ENCODE measurements at places on chromosomes 1 and 21.
A peak's percentile ranks its signal among the peaks of the same experiment; 100 is the strongest.

- no peak for DNase-seq
Observed at GRCh38 chr21:23455676-23456075, 2151.6 kb downstream of the MRPL39 start.

- no peak for DNase-seq
Observed at GRCh38 chr1:154527192-154527591, 25.0 kb upstream of the SHE start.

DNA sequence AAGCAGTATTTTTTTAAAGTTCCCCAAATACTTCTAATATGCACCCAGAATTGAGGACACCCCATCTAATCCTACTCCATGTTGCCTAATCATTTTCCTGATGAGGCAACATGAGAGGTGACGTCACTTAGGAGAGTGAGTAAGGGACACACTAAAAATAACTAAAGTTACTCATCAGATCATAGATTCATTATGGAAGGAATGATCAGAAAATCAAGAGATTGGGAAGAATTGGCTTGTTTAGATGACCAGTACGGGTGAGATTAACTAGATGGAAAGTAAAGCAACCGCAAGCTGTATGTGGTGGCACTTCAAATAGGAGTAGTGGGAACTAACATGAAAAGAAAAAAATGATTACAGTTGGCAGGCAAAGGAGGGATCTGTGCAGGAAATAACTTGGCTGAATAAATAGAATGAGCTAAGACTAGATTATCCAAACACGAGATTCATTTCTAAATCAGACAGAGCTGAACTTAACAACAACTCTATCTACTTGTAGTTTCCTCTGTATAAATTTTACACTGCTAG, 61.4 kb upstream of the CXADR start:
- no peak for DNase-seq

- no peak for DNase-seq
Observed at GRCh38 chr1:56551691-56552090, 27.7 kb downstream of the PLPP3 start.

GRCh38 chr1:26696119-26696653, 371 bp downstream of the ARID1A start:
- peak; percentile 43 for DNase-seq

DNA sequence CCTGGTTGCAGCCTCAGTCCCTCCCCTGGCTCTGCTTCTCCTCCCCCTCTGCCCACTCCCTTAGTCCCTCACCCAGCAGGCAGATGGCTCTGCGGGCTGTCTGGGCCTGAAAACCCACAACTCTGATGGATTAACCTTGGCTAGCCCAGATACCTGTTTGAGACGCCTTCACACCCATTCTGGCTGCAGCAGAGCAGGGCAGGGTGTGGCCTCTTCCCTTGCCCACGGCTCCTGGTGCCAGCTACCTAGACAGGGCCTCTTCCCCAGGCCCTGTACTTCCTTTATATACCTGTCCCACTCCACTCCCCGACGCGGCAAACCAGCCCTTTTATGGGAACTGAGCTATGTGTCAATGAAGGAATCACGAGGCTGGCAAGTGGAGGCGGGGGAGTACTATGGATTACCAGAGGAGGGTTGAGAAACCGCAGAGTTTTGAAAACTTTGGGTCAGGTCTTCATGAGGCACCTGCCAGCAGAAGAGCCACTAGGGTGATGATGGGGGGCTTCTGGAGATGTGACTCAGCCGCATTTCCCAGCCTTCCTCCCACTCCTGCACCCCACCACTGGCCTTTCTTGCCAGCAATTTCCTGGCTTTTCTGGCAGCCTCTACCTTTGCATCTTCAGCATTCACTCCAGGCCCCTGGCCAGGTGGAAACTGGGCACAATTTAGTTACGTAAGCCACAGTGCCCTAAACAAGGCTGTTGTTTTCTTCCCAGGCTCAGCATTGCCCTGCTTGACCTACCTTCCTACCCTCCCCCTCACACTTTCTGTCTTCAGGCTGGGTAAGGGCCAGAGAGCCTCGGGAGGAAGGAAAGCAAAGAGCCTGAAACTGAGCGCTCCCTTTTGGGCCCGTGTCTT, at the start of gene CHI3L1:
Gene CHI3L1 (minus strand): TSS at position 259 of the 858 bp plus-strand sequence. CDS start 81 bp downstream, at position 178.
- DNase-seq = peak; percentile 60

GRCh38 chr1:87812871-87813577, 484.3 kb downstream of the LMO4 start:
- DNase-seq = no peak

- no peak for DNase-seq
Observed at GRCh38 chr1:171590022-171590421, 32.0 kb upstream of the MYOCOS start.

GRCh38 chr1:154557939-154558719, at the start of gene UBE2Q1:
Gene UBE2Q1, minus strand, starts transcription at chr1:154558662. Its CDS starts 109 bp downstream, at chr1:154558553.
- peak; percentile 55 for DNase-seq

GRCh38 chr1:244052728-244053312, 1.7 kb downstream of the ZBTB18 start:
- DNase-seq = no peak

GRCh38 chr1:77333501-77333900, 51.7 kb downstream of the AK5 start:
- DNase-seq = no peak

GRCh38 chr1:39129514-39129913, 75.0 kb upstream of the MACF1 start:
- no peak for DNase-seq

All from uterus (tissue), 4 donors.